Osteocyte (in vitro differentiated cells): ENCODE measurements at places on chromosomes 5 and 9.

DNA sequence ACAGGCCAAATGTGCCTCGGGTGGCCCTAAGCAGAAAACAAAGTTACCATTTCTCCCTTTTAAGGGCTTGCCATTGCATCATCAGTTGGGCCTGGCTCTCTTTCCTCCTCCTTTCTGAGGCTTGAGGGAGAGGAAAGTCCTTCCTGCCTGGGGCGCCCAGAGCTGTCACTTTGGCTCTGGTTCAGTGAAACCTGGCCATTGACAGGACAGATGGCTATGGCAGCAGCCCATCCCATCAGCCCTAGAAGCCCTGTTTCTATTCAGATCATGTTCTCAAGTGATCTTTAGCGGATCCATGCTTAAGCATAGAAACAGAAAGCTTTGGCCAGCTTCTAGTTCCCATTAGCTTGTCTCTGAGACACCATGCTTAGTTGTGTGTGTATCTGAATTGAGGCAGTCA is 293.4 kb downstream of the YTHDC2 start:
- no peak for DNase-seq

DNA sequence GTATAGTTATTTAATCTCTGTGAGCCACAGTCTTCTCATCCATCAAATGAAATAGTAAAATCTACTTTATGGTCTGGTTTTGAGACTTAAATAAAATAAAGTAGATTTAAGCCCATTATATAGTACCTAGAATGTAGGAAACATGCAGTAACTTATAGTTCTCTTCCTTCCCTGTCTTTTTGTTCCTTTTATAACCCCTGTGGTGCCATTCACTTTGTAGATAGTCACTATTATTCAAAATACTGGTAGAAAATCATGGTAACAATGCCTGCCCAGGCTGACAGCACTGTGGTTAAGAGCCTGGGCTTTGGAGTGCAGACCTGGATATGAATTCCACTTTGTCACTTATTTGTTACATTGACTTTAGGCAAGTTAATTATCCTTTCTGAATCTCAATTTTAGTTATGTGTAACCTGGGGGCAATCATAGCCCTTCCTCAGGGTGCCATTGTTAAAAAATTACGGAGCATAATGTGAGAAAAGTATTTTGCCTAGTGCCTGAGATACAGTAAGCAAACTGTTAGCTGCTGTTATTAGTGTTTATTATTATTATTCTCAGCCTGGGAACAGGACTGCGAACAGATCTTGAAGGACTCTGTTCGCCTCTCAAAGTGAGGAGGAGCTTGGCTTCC is 100.4 kb downstream of the RALGPS1 start:
- DNase-seq: no peak

GRCh38 chr9:95726756-95727155 is 148.7 kb upstream of the ERCC6L2 start:
- no peak for DNase-seq

DNA sequence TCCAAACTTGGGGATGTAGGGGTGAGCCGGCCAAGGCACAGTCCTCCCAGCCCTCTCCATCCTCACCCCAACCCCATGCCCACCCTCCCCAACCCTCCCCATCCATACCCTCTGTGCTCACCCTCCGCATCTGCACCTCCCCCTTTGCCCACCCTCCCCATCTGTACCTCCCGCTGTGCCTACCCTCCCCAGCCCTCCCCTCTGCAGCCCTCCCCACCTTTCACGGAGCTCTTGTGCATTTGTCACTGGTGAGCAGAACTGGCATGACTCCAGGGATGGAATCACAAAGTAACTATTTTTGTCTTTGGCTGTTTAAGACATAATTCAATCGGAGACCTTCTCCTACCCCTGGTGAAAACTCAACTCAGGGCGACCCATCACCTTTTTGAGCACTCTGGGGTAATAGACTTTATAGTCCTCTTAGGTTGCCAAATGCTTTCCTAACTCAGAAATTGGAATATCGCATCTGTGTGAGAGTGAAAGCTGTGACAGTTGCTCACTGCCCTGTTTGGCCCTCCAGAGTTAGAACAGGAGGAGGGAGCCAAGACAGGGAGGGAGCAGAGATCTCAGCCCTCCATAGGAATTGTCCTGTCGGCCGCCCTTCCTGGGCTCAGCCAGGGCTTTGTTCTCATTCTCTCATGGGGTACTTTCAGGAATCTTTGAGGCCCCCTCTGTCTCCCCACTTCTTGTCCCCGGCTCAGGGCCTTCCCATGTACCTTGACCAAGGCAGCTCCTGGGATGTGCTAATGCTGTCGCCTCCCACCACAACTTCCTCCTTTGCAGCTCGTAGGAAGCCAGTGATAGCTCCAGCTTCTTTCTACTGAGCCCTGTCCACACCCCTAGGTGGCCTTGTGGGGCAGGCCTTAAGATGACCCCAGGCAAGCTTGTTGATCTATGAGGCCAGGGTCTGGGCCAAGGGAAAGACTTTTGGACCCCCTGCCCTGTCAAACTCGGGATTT is 36.2 kb downstream of the OTULIN start:
- DNase-seq: no peak

- no peak for DNase-seq
These were observed 12.7 kb downstream of the EEIG1 start for GRCh38 chr9:127968042-127968441.

DNA sequence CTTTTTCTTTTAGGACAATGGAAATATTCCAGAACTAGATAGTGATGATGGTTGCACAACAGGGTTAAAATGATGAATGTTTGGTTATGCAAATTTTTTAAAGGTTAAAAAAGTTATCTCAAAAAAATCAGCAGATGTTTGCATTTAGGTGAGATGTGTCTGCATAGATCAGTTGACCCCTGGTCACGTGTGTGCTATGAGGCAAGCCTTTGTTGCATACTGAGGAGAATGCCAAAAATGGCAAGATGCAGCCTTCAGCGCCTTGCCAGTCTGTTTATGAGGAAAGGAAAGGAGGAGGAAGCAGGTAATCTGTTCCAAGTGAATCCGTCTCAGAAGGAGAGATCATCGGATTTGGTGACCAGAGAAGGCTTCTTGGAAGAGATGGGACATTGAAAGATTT is 11.9 kb downstream of the MEGF10 start:
- DNase-seq: no peak

GRCh38 chr9:76980566-76980965 is 38.9 kb upstream of the FOXB2 start:
- DNase-seq: no peak

DNA sequence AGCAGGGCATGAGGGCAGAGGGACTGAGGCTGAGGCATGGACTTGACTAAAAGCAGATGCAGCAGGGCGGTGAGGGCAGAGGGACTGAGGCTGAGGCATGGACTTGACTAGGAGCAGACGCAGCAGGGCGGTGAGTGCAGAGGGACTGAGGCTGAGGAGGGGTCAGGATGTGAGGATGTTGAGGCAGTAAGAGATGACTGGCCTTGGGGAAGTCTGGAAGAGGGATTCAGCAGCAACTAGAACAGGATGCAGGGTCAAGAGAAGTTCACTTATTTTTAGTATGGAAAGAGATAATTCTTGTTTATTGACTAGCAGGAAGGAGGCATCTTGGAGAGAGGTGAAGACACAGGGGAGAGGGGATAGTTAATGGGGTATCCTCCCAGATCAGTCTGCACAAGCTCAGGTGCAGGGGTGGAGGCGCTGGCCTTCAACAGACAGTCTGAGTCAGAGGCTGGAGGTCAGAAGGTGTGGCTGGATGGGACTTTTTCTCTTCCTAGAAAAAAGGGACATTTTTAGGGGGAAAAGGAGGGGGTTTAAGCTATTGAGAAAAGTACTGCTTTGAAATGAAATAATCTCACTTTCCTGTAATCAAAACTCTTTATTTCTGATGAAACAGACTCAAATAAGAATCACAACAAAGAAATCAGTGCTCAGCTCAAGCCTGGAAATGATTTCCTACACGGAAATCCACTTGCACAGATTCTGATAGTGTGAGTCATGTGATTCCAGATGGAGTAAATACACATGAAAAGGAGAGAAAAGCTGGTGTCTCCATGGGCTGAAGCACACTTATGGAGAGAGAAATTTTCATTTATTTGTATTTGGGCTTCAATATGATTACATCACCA is 130.9 kb downstream of the PALM2AKAP2 start:
- DNase-seq: no peak

- DNase-seq: no peak
These were observed 149.6 kb downstream of the PRR16 start for GRCh38 chr5:120613729-120614128.

GRCh38 chr9:27726244-27727081 is 153.2 kb upstream of the C9orf72 start:
- DNase-seq: no peak

DNA sequence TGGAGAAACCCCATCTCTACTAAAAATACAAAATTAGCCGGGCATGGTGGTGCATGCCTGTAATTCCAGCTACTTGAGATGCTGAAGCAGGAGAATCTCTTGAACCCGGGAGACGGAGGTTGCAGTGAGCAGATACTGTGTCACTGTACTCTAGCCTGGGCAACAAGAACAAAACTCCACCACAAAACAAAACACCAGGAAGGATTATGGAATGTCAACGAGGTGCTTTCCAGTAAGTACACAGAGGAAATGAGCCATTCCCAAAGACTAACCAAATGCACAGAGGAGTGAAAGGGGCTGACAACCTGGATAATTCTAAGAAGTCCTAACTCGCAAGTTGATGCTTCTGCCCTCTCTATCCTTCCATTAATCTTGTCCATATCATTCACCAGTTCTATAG is 126.1 kb upstream of the RETREG1 start:
- no peak for DNase-seq

GRCh38 chr9:120351106-120351505 is 228.9 kb downstream of the CDK5RAP2 start:
- DNase-seq: no peak

DNA sequence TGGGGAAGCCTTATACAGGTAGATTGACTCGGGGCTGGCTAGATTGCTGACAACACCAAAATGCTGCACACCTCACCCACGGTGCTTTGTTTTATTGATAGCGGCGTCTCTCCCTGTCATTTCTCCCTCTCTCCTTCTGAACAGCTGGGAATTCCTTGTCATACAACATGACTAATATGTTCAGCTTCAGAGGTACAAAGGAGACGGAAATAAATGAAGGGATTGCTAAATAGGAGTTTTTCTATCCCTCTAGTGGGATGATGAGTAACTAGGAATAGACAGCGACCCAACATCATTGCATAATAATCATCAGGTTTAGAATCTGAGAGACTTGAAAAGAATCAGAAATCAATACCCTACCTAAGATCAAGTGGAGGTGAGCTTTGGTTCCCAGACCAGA is 337.7 kb upstream of the PANK3 start:
- no peak for DNase-seq

GRCh38 chr5:179168664-179169063 is 108.5 kb downstream of the ZNF354C start:
- no peak for DNase-seq

DNA sequence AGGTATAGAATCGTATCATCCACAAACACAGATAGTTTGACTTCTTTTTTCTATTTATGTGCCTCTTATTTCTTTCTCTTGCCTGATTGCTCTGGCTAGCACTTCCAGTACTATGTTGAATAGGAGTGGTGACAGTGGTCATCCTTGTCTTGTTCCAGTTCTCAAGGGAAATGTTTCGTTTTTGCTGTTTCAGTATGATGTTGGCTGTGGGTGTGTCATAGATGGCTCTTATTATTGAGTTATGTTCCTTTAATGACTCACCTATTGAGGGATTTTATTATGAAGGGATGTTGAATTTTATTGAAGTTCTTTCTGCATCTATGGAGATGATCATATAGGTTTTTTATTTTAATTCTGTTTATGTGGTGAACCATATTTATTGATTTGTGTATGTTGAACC is 70.3 kb downstream of the ENC1 start:
- DNase-seq: no peak

GRCh38 chr5:78647838-78648358 is 674 bp downstream of the LHFPL2 start:
- DNase-seq: peak; percentile 86

DNA sequence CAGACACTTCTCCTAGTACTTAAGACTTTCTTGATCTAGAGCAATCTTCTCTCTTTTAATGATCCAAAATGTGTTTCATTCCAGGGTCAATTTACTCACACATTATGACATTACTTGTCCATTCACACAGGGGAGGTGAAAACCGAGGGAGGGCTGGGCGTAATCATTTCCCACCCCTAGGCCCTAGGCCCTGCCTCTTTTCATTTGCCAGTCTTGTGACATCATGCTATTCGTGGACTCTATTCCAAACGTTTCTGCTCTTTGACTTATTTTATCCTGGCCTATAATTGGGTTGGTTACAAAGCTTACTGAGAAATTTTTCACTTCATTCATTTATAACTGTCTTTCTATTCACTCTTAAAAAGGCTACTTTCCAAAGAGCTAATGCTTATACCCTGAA is 2.4 kb downstream of the DCAF12 start:
- no peak for DNase-seq

- no peak for DNase-seq
These were observed 51.0 kb upstream of the NFIL3 start for GRCh38 chr9:91474656-91475055.

DNA sequence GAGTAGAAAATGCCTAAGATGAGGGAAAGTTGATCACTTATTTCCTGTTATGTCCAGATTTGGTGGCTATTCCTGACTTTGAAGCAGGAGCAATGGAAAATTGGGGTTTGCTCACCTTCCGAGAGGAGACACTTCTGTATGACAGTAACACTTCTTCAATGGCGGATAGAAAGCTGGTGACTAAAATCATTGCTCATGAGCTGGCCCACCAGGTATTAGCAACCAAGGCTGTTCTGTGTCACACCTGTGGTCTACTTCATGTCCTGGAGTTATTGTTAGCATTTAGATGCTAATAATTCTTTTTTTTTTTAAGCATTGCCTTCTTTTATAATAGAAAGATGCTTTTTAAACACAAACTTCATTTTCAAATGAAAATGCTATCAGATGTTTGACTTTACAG is 57.9 kb downstream of the LNPEP start:
- no peak for DNase-seq

DNA sequence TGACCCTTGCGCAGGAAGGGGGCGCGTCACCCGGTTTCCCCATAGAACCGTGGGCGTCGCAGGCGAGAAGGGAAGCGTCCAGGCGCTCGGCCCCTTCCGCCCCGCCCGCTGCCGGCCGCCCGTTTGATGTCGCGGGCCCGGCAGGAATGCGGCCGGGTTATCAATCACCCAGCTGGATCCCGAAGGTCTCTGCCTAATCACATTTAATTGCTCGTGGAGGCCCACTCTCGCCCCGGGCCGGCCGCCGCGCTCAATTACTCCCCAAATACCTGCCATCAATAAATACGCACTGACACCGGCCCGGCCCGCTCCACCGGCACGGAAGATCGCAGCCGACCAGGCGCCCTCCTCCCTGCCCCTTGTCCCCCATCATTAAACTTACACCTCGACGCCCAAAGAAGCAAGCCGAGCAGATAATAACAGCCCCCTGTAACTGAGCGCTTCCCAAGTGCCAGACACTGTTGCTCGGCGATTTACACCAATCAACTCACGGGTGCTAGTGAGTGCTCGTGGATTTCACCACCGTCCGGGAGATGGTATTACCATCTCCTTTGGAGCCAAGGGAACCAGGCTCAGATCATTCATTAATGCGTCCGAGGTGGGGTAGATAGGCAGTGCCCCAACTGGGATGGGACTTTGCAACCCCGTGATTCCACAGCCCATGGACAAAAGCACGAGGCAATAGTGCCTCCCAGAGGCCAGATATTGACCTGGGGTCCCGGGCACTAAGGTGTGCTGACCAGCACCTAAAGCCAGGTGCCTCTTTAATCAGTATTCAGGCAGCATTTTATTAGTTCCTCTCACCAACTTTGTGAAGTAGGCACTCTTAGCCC is 11.3 kb downstream of the MSX2 start:
- DNase-seq: no peak

- DNase-seq: no peak
These were observed 211.8 kb downstream of the GOLPH3 start for GRCh38 chr5:31962351-31962751.
